Germinal center (tissue), 1 donor: ENCODE measurements at places on chromosomes 1 and 21.

GRCh38 chr1:205971082-205971481 is 27.8 kb upstream of the SLC26A9 start:
- no peak for DNase-seq

DNA sequence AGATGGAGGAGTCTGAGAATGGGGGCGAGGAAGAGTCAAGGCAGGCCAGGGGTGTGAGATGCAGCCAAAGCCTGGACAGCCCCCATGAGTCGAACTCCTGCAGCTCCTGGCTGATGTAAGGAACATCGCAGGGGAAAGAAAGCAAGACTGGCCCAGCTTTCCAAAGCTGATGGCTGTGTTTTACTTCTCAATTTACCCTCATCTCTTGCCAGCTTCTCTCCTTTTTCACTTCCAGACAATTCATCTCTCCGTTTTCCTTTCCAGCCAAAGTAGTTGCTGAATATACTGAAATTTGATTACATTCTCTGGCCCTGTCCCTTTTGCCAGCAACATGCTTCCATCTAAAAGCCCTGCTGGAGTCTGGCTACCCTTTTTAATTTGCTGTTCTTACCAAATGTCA is 40.0 kb upstream of the UBE2U start:
- no peak for DNase-seq

DNA sequence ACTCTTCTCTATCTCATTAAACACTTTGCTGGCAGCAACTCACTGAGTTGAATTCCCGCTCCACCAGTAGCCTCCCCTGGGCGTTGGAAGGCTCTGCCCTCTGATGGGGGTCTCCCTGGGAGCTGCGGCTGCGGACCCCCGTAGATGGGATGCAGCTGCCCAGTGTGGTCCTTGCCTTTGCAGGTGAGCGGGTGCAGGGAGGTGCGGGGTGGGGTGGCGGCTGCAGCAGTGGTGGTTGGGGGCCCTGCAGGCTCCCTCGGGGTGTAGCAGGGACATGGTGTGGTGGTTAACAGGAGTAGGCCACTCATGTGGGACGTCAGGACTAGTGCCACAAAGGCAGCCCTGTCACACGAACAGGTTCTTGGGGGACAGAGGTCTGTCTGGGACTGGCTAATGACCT is 42.0 kb downstream of the GALNT2 start:
- DNase-seq: no peak

- DNase-seq: no peak
Observed at GRCh38 chr1:6906783-6907182, 121.5 kb downstream of the CAMTA1 start.

DNA sequence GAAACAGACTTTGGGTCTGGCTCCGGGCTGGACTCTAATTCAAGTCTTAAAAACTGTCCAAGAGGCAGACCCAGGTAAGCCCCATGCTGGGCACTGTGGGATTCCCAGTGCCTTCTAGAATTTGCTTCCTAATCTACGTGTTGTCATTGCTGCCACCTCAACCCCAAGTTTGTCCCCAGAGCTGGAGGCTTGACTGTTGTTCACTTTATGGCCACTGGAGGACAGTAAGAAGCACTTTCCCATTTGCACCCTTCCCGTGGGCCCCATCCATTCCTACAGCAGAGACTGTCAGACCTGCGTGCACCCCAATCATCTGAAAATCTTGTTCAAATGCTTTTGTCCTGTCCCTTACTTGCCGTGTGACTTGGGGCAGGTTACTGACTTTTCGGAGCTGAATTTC is 29.4 kb upstream of the VASH2 start:
- peak; percentile 24 for DNase-seq

GRCh38 chr21:27787046-27787445 is 820.2 kb upstream of the ADAMTS5 start:
- no peak for DNase-seq

DNA sequence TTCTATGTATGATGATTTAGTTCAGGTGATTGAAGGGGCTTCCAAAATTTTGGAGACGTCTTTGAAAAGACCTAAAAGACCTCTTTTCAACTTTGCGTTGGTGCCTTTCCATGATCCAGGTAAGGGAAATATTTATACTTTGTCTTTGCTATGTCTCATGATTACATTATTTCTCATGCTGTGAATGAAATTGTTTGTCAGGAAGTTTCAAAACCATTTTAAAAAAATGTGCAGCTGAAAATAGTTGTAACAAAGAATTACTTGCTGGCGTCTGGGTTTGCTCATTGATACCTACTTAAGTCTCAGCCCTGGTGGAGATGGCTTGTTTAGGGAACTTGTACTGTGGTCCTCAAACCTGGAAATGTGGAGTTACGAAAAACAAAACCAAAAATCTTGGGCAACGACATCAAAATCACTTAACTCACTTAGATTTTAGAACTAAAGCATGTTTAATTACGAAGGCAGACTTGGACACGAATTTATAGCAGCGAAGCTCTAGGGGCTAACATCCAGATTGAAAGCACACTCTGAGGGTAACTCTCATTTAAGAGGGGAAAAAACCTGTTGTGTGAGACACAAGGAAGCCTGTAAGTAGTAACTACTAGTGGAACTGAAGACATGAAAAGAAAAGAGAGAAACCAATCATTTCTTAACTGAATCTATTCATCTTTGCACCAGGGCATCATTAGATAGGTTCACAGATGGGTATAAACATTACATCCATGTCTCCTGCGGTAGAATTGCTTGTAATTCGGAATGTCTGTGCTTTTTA is 924 bp downstream of the HMCN1 start:
- no peak for DNase-seq

- no peak for DNase-seq
Observed at GRCh38 chr1:34125721-34126380, 39.2 kb downstream of the CSMD2 start.

DNA sequence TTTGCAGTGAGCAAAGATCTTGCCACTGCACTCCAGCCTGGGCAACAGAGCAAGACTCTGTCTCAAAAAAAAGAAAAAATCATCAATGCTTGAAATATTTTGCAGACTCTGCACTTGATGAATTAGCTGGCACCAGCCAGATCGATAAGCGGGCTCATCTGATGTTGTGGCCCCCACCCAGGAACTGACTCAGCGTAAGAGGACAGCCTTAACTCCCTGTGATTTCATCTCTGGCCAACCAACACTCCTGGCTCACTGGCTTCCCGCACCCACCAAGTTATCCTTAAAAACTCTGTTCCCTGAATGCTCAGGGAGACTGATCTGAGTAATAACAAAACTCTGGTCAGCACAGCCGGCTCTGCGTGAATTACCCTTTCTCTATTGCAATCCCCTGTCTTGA is 98.9 kb downstream of the SPSB1 start:
- DNase-seq: no peak

DNA sequence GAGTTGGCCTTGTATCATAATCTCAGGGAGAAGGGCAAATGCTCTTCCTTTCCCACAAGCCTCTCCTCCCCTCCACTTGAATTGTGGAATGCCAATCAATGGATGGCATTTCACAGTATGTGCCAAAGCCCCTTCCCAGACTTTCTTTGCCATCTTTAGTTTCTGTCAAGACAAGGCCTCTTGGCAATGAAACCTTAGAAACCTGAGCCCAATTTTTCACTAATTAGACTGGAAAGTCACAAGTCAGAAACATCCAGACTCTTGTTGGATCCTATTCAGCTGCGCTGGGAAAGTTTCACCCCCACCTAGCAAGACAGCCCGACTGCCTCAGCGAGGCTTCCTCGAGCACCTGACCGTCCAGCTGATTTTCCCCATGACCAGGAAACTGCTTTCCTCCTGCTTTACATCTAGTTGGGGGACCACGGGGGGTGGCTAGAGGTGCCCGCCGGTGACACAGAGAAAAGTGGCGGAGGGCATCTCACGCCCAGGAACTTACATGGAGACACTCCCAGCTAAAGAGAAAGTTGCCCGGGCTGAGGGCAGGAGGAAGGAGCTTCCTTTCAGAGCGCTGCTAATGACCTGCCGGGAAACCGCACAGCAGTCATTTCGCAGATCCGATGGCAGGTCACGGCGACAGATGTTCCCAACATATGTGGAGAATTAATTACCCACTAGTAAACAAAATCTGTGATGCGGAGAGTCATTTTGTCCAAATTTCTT is 302.6 kb upstream of the RRP15 start:
- no peak for DNase-seq

- peak; percentile 19 for DNase-seq
Observed at GRCh38 chr1:92784021-92784638, 778 bp downstream of the EVI5 start.

GRCh38 chr1:234868296-234869147 is 258.5 kb upstream of the IRF2BP2 start:
- no peak for DNase-seq

DNA sequence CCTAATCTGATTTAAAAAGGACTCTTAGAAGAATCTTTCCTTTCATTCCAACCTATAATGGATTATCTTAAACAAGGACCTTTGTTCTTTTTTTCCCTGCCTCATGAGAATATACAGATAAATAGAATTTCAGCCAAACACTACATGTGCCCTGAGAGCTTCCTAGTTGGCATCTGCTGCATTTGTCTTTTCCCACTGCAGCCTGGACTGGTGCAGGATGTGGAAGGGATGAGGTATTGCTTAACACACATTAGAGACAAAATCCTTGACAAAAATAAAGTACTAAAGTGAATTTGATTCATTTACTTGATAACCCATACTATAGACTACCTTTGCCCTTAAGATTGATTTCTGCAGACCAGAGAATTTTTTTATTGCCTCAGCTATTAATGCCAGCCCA is 59.5 kb downstream of the PALMD start:
- no peak for DNase-seq

GRCh38 chr1:119621705-119622104 is 26.4 kb downstream of the ZNF697 start:
- DNase-seq: no peak

DNA sequence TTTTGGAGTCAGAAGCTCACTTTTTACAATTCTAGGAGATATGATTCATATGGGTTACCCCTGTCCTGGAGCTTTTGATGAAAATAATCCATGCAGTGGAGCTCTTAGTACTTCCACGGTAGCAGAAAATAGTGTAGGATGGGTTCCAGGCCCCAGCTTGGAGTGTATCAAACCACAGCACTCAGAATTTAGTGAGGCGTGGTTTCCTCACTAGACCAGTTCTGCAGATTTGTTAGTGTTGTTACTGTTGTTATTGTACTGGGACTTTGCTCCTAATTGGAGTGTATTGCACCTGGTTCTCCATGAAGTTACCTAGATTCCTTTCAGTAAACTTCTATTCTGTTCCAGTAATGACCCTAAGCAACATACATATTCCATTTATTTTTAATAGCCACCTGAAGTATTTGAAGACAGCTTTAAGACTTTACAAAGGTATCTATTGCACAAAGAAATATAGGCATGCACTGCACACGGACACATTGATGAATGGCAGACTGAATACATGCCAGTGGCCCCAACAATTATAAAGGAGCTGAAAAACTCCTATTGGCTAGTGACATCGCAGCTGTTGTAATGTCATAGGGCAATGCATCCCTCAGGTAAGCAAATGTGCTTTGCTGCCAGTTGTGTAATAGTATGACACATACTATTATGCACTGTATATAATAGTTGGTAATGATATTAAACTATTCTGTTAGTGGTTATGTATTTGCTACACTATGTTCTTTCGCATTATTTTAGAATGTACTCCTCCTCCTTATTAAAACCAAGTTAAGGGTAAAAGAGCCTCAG is 1058.0 kb downstream of the KCNT2 start:
- no peak for DNase-seq

DNA sequence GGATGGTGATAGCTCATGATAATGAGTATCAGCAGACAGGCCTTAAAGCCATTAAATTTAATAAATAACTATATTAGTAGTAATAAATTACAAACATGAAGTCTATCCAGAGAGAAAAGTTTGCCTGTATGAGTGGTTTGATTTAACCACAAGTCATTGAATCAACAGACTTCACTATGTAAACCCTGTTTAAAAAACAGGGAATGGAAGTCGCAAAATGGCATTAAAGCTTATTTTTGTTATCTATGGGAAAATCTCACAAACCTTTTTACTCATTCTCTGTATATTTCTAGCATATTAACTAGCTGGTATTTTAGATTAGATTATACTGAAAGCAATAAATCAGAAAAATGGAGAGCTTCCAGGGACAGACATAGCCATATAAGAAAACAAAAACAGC is 45.3 kb downstream of the SASS6 start:
- DNase-seq: no peak

DNA sequence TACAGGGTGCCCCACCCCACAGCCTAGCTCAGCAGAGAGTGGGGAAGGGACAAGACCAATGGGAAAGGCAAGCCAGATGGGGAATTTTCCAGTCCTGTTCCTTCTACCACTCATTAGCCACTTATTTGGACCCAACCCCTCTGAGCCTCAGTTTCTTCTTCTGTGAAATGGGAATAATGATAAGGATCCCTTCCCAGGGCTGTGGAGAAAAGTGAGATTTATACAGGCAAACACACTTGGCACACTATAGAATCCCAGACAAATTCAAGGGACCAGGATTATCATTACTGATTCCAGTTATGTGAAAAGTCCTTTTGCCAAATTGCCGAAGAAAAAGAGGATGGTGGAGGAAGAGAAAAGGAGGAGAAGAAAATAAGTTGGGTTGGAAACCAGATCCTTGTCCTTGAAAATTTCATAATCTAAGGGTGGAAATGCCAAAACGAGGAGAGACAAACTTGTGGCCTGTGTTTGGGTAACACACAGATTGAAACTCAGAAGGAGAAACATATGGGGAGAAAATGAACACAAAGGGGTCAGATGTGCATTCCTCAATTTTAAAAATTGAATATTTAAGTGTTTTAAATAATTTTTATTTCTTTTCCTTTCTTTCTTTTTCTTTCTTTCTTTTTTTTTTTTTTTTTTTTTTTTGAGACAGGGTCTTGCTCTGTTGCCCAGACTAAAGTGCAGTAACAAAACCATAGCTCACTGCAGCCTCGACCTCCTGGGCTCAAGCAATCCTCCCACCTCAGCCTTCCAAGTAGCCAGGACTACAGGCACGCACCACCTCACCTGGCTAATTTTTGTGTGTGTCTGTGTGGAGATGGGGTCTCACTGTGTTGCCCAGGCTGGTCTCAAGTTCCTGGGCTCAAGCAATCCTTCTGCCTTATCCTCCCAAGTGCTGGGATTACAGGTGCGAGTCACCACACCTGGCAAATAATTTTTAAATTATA is 9.6 kb downstream of the CAPN2 start:
- DNase-seq: no peak

DNA sequence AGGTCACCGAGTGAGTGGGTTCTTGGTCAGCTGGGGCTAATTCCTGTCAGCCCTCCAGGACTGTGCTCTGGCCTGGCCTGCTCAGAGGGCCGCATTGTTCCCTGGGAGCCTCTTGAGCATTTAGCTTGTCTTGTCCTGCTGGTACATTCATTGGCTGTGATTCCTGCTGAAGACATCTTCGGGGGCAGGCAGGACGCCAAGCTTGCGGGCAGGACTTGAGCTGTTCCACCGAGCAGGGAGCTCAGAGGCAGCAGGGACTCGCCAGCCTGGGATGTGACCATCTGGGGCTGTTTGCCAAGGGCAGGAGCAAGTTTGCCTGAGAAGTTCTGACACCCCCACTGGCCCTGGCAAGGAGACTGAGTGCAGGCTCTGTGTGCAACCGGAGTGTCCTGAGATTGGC is 7.0 kb upstream of the SLC26A9 start:
- DNase-seq: no peak
